ENCODE measurements at places on chromosomes 2 and 18. TPM values are rescaled to one million over a fixed set of nuclear protein-coding genes. Genes with fewer than 3 reads are reported as not detected.

GRCh38 chr2:143776526-143777297, 647.5 kb downstream of the ARHGAP15 start:
- no peaks in the 10 kb centered on the region for H3K27me3 ChIP-seq
- no peaks in the 10 kb centered on the region for H3K36me3 ChIP-seq
- no peak overlapping the region for H3K4me3 ChIP-seq
- H3K4me1 ChIP-seq: no peaks in the 10 kb centered on the region
- DNase-seq: no peak
- no peak overlapping the region for H3K27ac ChIP-seq

GRCh38 chr2:3899536-3900155, 196.3 kb downstream of the DCDC2C start:
- no peaks in the 10 kb centered on the region for H3K4me1 ChIP-seq
- H3K36me3 ChIP-seq: no peaks in the 10 kb centered on the region
- H3K4me3 ChIP-seq: no peak overlapping the region
- DNase-seq: peak; percentile 45

The IL36B gene
- not detected for total RNA-seq

DNA sequence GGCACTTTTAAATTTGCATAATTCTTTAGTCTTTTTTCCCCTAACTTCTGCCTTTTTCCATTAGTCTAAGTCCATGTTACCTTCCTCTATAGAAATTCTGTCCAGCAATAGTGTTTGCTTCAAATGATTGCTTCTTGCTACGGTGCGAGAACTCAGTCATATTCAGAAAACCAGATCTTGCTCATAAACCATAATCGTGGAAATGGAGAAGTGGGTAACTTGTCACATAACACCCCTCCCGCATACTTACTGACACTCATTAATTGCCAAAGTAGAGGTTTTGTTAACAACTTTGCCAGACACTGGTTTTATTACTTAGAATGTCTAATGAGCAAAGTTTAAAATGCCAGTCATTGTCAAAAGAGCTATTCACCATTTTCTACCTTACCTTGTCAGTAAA, 94.3 kb upstream of the TWSG1 start:
- no peak overlapping the region for H3K27ac ChIP-seq
- peaks cover 7% of the 10 kb centered on the region for H3K36me3 ChIP-seq
- no peak for DNase-seq
- no peaks in the 10 kb centered on the region for H3K4me1 ChIP-seq
- H3K4me3 ChIP-seq: no peak overlapping the region

GRCh38 chr2:239399433-239399920, 1.3 kb downstream of the HDAC4 start:
- peak overlapping the region; percentile 81 for H3K4me3 ChIP-seq
- H3K27me3 ChIP-seq: no peaks in the 10 kb centered on the region
- H3K36me3 ChIP-seq: no peaks in the 10 kb centered on the region
- H3K27ac ChIP-seq: peak overlapping the region; percentile 100

The SPC25 gene
- 0.23 TPM for total RNA-seq

DNA sequence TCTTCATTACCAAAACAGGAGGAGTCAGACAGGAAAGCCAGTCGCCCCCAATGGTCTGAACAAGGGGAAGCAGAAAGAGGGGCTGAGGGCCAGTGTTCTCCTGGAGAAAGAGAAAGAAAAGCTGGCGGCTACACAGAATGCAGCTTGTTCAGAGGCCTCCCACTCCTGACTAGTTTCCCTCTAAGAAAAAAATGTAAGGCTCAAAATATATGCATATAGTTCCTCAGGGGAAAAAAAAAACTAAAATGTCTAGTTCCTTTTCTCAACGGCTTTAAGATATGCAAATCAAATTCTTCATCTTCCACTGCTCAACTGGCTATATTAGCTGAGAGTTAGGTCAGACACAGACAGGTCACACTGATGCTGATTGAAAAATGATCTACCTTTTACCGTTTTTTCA, 18.6 kb downstream of the MBOAT2 start:
- no peaks in the 10 kb centered on the region for H3K4me1 ChIP-seq
- H3K4me3 ChIP-seq: no peak overlapping the region
- DNase-seq: no peak

GRCh38 chr2:23603581-23603980, 218.6 kb downstream of the KLHL29 start:
- no peaks in the 10 kb centered on the region for H3K27me3 ChIP-seq
- peak overlapping the region; percentile 96 for H3K27ac ChIP-seq
- no peaks in the 10 kb centered on the region for H3K36me3 ChIP-seq
- H3K4me1 ChIP-seq: peaks cover 60% of the 10 kb centered on the region
- DNase-seq: no peak
- H3K4me3 ChIP-seq: no peak overlapping the region

DNA sequence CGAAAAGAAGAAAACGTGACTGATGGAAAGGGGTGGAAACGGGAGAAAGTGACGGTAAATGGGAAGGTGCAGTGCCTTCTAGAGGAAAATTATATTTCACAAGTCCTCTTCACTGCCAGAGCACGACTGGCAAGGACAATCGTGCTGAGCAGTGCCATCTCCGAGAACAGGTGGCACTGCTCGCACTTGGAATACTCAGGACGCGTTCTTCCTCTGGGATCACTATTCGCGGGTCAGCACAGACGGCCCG, 364 bp downstream of the STAT1 start:
- peaks cover 22% of the 10 kb centered on the region for H3K4me1 ChIP-seq
- peak overlapping the region; percentile 89 for H3K4me3 ChIP-seq
- H3K27ac ChIP-seq: peak overlapping the region; percentile 84

The SULT1C2 gene
- total RNA-seq: not detected

GRCh38 chr2:218618102-218618860, 10.6 kb downstream of the PLCD4 start:
- no peaks in the 10 kb centered on the region for H3K36me3 ChIP-seq
- no peak overlapping the region for H3K27ac ChIP-seq

GRCh38 chr2:128320192-128320905, 1.7 kb upstream of the HS6ST1 start:
- H3K4me3 ChIP-seq: no peak overlapping the region
- peak; percentile 87 for DNase-seq
- H3K4me1 ChIP-seq: peaks cover 89% of the 10 kb centered on the region
- H3K27ac ChIP-seq: no peak overlapping the region
- peaks cover 8% of the 10 kb centered on the region for H3K36me3 ChIP-seq

- H3K4me1 ChIP-seq: no peaks in the 10 kb centered on the region
- H3K36me3 ChIP-seq: no peaks in the 10 kb centered on the region
- H3K27ac ChIP-seq: no peak overlapping the region
- no peak overlapping the region for H3K4me3 ChIP-seq
- DNase-seq: no peak
- no peaks in the 10 kb centered on the region for H3K27me3 ChIP-seq
Measured at GRCh38 chr18:649341-649740, 8.1 kb upstream of the TYMS start.

The KIF5C gene
- total RNA-seq: 3.1 TPM

DNA sequence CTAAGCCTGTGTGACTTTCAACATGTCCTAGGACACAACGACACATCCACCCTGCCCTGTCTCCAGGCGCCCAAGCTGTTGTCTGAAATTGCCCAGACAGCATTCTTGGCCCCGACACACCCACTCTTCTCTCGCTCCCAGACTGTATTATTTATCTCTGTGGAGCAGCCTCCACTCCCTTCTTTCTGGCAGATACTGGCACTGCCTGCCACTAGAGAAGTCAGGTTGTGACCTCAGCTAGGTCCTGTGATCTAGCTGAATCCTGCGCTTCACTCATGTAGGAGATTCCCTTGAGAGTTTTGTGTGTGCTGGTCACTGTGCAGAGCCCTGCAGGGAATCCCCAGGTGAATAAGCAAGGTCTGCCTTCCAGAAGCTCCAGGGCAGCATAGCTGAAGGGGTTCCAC, 77.1 kb upstream of the TNP1 start:
- no peak overlapping the region for H3K4me3 ChIP-seq
- H3K36me3 ChIP-seq: no peaks in the 10 kb centered on the region
- H3K4me1 ChIP-seq: peaks cover 9% of the 10 kb centered on the region
- H3K27ac ChIP-seq: no peak overlapping the region
- no peak for DNase-seq

The CEBPZ gene
- 30.5 TPM for total RNA-seq

The GPBAR1 gene
- 4.5 TPM for total RNA-seq

The ADAM23 gene
- total RNA-seq: 3.0 TPM

The SMYD1 gene
- 15.2 TPM for total RNA-seq

DNA sequence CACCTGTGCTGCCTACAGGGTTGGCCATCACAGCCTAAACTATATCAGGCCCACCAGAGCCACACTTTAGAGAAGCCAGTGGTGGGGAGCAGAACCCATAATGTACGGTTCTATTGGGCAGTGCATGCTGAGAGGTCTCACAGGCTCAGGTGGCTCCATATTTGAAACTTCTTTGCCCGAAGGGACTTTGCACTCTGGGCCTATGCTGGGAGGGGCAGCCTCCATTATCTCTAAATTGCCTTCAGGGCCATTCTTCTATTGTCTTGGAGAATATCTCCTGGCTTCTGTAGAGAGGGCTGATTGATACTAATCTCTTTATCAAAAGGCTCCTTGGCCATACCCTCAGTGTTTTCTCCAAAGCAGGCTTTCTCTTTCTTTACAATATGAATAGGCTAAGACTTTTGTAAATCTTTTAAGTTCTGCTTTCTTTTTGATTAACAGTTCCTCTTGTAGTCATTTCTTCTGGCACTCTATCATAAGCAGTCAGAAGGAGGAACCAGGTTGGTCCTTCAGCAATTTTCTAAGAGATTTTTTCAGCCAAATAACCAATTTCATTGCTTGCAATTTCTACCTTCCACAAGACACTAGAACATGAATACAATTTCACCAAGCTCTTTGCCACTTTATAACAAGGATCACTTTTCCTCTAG, 44.5 kb downstream of the RPE start:
- DNase-seq: no peak
- no peak overlapping the region for H3K4me3 ChIP-seq
- H3K27me3 ChIP-seq: no peaks in the 10 kb centered on the region
- no peaks in the 10 kb centered on the region for H3K36me3 ChIP-seq

DNA sequence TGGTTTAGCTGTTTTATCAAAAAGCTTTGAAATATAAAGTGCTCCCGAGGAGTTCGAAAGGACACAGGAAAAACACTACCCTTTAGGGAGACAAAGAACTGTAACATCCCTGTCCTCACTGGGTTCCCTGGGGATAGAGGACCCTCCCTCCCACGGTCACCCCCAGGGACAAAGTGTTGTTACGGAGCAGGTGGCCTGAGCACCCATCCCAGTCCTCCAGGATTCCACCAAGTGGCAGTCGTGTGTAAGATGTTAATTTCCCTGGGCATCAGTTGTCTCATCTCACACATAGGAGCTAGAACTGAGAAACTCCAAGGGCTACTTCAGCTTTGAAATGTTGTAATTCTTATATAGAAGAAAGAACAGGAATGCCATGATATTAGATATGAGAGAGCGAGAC, 137.7 kb downstream of the ALK start:
- H3K4me1 ChIP-seq: no peaks in the 10 kb centered on the region
- H3K27ac ChIP-seq: no peak overlapping the region
- H3K4me3 ChIP-seq: no peak overlapping the region
- no peaks in the 10 kb centered on the region for H3K27me3 ChIP-seq
- DNase-seq: no peak

DNA sequence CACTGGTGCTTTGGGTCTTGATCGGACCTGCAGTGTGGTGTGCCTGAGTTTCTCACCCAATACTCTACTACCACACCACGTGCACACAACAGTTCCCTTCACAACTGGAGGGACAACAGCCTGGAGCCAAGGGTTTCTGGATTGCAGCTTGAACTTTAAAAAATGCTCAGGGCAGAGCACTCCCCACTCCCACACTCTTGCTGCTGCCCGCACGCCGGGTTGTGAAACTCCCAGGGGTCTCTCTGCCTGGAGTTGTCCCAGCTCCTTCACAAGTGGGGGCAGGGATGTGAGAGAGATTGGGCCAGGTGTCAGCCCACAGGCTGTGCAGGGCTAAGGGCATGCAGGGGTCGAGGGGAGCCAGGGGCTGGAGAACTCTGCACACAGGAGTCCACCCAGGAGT, 89.4 kb downstream of the GALR1 start:
- H3K27me3 ChIP-seq: peaks cover 4% of the 10 kb centered on the region
- no peak overlapping the region for H3K4me3 ChIP-seq
- H3K36me3 ChIP-seq: no peaks in the 10 kb centered on the region
- no peak for DNase-seq

- H3K27ac ChIP-seq: no peak overlapping the region
- H3K36me3 ChIP-seq: no peaks in the 10 kb centered on the region
Measured at GRCh38 chr2:224085811-224086210, 46.7 kb upstream of the SERPINE2 start.

The IMMT gene
- 66.0 TPM for total RNA-seq

GRCh38 chr2:37418956-37419355, 74.5 kb downstream of the QPCT start:
- DNase-seq: no peak
- peaks cover 19% of the 10 kb centered on the region for H3K4me1 ChIP-seq
- no peaks in the 10 kb centered on the region for H3K36me3 ChIP-seq

DNA sequence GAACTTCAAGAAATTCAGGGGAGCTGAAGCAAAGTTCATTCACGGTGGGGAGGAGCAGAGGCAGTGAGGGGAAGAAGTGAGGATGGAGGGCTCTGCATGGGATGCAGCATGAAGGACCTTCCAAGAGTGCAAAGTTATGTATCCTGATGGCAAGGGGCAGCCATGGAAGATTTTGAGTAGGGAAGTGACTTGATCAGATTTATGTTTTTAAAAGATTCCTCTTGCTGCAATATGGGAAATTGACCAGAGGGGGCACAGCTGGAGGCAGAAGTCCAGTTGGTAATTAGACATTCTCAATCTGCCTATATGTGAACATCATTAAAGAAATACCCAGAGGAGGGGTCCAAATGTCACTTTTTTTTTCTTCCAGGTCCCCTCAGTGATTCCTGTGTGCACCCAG, 21.5 kb upstream of the ANXA4 start:
- H3K27ac ChIP-seq: no peak overlapping the region
- H3K4me3 ChIP-seq: no peak overlapping the region
- H3K27me3 ChIP-seq: no peaks in the 10 kb centered on the region
- no peaks in the 10 kb centered on the region for H3K36me3 ChIP-seq
- H3K4me1 ChIP-seq: peaks cover 3% of the 10 kb centered on the region

Data from esophagus muscularis mucosa (tissue), 4 donors.